ENCODE measurements at places on chromosomes 12 and 14. TPM values are rescaled to one million over a fixed set of nuclear protein-coding genes. Genes with fewer than 3 reads are reported as not detected.

WIF1 gene
- not detected for total RNA-seq

CPM gene
- 5.9 TPM for total RNA-seq

ACRBP gene
- total RNA-seq, result 0.16 TPM

SLC2A13 gene
- total RNA-seq, result 4.0 TPM

ITGA7 gene
- 0.08 TPM for total RNA-seq

MANSC4 gene
- not detected for total RNA-seq

PELI2 gene
- total RNA-seq, result 0.08 TPM

BORCS5 gene
- total RNA-seq, result 13.5 TPM

MAP1LC3B2 gene
- total RNA-seq, result 0.70 TPM

VRTN gene
- not detected for total RNA-seq

KRT85 gene
- not detected for total RNA-seq

RNU4-1 gene
- under 0.01 TPM for total RNA-seq

RPS26 gene
- total RNA-seq, result 1,704 TPM

MGST1 gene
- total RNA-seq, result 209 TPM

CACNA2D4 gene
- total RNA-seq, result not detected

RBP5 gene
- not detected for total RNA-seq

PYM1 gene
- total RNA-seq, result 67.3 TPM

MGAT2 gene
- total RNA-seq, result 50.5 TPM

SERPINA12 gene
- total RNA-seq, result not detected

SERPINA4 gene
- not detected for total RNA-seq

AACS gene
- total RNA-seq, result 57.5 TPM

SPTB gene
- total RNA-seq, result not detected

A2ML1 gene
- 2.7 TPM for total RNA-seq

LMNTD1 gene
- total RNA-seq, result not detected

HCAR2 gene
- total RNA-seq, result 0.61 TPM

SMOC1 gene
- 15.4 TPM for total RNA-seq

DDN gene
- total RNA-seq, result 0.23 TPM

PNP gene
- 192 TPM for total RNA-seq

OTOGL gene
- total RNA-seq, result not detected

TSHR gene
- not detected for total RNA-seq

FAM90A1 gene
- total RNA-seq, result not detected

PLEK2 gene
- 371 TPM for total RNA-seq

EML5 gene
- total RNA-seq, result 0.72 TPM

DIO2 gene
- total RNA-seq, result not detected

RIN3 gene
- 4.2 TPM for total RNA-seq

INF2 gene
- 60.9 TPM for total RNA-seq

CHFR gene
- total RNA-seq, result 26.2 TPM

AKAP3 gene
- 1.2 TPM for total RNA-seq

KRT82 gene
- not detected for total RNA-seq

IGF1 gene
- not detected for total RNA-seq

RPS6KL1 gene
- 2.1 TPM for total RNA-seq

B4GALNT3 gene
- 14.4 TPM for total RNA-seq

SMCO2 gene
- total RNA-seq, result 0.31 TPM

STXBP6 gene
- not detected for total RNA-seq

AQP2 gene
- not detected for total RNA-seq

OLR1 gene
- not detected for total RNA-seq

HPD gene
- not detected for total RNA-seq

WDR89 gene
- 12.6 TPM for total RNA-seq

LGALS3 gene
- total RNA-seq, result 359 TPM

CACNA1C gene
- not detected for total RNA-seq

PIWIL1 gene
- under 0.01 TPM for total RNA-seq

TSFM gene
- total RNA-seq, result 30.2 TPM

FLRT2 gene
- total RNA-seq, result 53.2 TPM
